ENCODE measurements at places on chromosomes 2 and 18.

GRCh38 chr2:188949046-188949818 lies 24.9 kb upstream of the COL3A1 start:
- no peak for DNase-seq

DNA sequence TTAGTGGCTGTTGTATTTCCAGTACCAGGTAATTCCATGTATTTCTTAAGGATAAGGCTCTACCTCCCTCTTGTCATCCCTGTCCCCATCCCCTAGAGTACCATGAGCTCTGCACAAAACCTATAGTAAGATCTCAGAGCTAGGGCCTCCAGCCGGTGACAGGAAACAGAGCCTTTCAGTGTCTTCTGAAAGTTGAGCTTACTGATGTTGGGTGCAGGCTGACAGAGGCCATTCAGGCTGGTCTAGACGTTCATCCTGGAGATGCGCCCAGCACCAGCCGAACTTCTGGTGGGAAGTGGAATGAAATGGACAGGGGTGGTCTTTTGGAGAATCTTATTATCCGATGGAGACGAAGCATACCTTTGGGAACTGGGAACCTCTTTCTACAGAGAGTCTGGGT lies 16.7 kb upstream of the LYPD6B start:
- no peak for DNase-seq

DNA sequence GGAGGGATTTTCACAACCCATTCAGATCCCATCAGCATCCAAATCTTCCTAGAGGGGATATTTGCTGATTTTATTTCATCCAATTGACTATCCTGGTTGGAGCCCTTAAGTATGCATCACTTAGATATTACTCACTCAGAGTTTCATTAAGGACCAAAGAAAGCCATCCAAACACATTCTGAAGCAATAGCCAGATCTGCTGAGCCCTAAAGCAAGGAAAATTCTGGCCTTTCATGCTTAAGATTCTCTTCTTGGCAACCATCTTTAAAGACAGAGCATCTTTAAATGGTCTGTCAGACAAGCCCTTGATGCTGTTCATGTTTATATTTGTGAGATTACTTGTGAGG lies 40.9 kb upstream of the C1D start:
- DNase-seq: no peak

- no peak for DNase-seq
These were observed 113.7 kb downstream of the SRBD1 start for GRCh38 chr2:45497355-45497754.

GRCh38 chr2:66695226-66695735 lies 260.4 kb downstream of the MEIS1 start:
- no peak for DNase-seq

DNA sequence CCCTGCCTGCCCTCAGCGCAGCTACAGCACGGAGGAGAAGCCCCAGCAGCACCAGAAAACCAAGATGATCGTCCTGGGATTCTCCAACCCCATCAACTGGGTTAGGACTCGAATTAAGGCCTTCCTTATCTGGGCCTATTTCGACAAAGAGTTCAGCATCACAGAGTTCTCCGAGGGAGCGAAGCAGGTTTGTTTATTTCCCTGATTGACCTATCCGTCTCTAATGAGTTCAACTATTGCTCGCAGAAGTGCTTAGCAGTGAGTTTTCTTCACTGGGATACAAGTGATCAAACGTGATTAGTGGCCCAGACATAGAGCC lies 639 bp downstream of the MAIP1 start:
- no peak for DNase-seq

DNA sequence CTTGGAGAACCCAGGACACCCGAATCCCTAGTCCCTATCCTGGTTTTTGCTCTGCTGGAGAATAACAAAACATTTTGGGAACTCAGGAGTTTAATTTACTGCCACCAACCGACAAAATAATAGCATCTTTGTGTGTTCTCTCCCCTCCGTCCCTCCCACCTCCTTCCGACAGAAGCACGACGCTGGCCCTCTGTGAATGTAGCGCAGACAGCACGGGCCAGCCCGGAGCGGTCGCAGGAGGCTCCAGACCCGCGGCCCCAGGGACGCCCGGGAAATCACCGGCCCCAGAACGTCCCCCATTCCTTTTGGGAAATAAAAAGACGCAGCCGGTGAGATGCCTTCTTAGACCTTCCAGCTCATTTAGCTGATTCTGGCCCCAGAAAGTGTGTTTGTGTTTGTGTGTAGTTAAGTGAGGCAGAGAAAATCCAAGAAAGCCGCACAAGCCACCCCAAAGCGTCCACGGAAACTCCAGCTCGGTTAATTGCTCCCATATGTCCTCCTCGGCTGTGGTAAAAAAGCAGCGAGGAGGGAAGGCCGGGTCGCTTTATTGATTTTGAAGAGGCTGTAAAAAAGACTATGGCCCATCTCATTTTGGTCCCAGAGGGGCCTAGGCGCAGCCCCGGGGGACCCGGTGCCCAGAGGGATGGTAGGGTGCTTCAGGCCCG lies 577 bp upstream of the TANC1 start:
- DNase-seq: no peak

DNA sequence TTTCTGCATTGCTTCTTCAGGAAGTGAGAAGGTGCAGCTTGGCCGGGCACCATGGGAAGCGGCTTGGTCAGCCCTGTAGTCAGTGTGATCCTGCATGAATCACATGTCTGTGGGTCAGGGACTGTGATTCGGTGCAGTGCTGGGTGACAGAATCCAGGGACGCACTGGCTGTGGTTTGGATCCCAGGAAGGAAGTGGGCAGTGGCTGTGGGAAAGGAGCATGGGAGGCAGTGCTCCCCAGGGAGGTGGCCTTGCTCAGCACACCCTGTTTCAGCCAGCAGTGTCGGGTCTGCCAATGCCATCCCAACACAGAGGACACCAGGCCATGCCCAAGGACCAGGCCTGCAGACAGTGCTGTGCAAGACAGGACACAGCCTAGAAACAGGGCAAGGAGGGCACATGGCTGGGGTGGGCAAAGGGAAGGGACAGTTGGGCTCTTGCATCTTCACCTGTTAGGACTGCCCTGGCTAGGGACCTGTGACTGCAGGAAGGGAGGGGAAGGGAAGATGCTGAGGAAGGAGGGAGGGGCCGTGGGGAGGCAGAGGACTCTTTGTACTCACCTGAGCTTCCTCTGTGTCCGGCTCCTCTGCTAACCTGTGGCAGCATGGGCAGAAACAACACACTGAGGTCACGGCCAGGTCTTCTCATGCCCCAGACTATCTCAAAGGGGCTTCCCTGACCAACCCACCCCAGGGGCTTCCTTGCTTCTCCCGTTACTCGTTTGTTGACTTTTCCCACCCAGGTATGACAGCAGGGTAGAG lies 37.2 kb upstream of the DNMT3A start:
- no peak for DNase-seq

DNA sequence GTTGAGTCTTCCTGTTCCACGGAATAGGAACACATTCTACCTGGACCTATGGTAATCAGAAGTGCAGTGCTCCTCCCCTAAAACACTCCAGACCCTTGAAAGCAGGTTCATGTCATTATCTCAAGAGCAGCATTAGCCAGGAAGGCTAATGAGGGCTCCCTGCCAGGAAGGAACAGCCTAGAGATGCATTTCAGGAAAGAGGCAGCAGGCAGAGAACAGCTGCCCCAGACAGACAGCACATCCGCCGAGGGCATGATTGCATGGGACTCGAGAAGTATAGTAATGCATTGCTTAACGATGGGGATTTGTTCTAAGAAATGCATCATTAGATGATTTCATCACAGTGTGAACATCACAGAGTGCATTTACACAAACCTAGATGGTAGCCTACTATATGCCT lies 171.5 kb downstream of the ALK start:
- no peak for DNase-seq

GRCh38 chr2:15949126-15949525 lies 8.8 kb downstream of the MYCN start:
- DNase-seq: no peak

DNA sequence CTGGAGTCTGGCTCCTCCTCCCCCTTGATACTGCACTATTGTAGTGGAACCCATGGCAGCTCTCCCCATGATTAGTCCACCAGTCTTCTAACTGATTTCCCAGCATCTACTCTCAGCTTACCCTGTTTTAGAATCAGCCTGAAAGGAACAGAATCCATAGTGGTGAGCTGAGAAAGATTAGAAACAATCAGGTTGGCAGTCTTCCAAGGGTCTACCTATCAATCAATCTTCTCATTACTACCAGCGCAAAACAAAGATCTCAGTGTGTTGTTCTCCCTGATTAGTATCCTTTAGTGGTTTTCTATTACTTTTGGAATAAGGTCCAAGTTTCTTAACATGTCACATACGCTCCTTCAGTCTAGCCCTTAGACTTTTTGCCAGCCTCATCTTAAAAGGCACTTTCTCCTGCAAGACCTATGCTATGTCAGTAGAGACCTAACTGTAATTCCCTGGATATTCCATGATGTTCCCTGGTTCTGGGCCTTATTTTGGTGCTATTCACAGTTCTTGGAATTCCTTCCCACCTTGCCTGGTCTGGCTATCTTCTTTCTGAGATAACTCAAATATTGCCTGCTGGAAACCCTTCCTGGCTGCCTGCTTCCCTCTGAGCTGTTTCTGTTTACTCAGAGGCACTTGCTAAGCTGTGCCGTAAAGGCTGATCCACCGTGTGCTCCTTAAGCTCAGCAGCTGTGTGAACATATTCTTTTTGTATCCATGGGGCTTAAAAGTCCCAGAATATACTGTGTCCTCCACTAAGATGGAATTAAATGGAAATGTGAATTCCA lies 32.6 kb downstream of the LAMA3 start:
- DNase-seq: no peak

DNA sequence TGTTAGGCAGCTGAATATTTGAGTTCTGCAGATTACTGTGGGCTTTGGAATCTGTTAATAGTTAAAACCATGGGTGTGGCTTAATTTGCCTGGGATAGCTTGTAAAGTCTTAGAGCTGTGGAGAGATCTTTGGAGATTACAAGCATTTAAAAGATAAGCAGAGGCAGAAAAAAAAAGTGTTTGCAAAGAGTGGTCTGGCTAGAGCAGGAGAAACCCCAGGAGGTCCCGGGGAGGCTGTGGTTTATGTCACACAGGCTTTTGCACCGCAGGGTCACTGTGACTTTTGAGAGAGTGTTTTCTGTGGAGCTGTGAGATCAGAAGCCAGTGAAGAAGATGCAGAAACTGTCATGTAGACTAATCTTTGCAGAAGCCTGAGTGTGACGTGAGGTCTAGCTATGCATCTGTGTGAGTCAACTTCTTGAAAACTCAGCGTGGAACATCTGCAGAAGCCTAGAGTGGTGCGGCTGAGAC lies 49.0 kb downstream of the SETBP1 start:
- no peak for DNase-seq

- no peak for DNase-seq
These were observed 29.0 kb upstream of the CFAP36 start for GRCh38 chr2:55490554-55490953.

DNA sequence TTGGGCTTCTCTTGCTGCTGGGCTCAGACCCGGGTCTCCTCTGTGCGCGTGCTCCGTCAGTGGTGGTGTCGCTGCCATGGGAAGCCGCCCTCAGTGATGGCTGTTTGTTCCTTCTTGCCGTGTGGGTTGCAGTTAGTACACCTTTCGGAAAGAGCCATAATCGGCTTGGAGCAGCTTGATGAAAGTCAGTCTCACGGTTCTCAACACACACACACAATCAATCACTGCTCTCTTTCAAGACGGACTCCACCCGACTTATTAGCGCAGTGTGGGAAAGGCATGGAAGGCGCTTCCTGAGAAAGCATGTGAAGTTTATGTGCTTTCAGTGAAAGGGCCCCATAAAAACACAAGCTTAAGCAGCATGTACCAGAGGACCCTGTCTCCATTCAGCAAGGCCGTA lies 64.1 kb downstream of the SOX11 start:
- no peak for DNase-seq

DNA sequence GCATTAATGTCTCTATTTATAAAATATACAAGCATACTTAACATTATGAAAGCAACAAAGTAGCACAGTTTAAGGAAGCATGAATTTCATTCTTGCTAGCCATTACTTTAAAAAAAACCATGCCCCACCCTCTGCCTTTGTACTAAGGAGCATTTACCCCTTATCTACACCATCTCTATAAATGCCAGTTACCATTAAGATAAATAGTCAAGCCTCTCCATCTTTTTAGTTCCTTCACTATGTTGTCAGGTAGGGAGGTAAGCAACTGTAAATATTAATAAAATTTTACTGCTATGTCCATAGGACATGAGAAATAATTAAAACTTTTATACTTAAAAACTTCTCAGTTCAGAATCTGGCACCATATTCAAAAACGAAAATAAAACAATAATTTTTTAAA lies 42.1 kb downstream of the ROCK1 start:
- DNase-seq: no peak

GRCh38 chr18:77055429-77056300 lies 76.9 kb downstream of the MBP start:
- no peak for DNase-seq
